GM23338 (cell line): ENCODE measurements at places on chromosomes 12 and 14. TPM values are rescaled to one million over a fixed set of nuclear protein-coding genes. Genes with fewer than 3 reads are reported as not detected.
A peak's percentile ranks its signal among the peaks of the same experiment; 100 is the strongest.

- DNase-seq, result no peak
Observed at GRCh38 chr12:75606956-75607355, 95.5 kb upstream of the KRR1 start.

DNA sequence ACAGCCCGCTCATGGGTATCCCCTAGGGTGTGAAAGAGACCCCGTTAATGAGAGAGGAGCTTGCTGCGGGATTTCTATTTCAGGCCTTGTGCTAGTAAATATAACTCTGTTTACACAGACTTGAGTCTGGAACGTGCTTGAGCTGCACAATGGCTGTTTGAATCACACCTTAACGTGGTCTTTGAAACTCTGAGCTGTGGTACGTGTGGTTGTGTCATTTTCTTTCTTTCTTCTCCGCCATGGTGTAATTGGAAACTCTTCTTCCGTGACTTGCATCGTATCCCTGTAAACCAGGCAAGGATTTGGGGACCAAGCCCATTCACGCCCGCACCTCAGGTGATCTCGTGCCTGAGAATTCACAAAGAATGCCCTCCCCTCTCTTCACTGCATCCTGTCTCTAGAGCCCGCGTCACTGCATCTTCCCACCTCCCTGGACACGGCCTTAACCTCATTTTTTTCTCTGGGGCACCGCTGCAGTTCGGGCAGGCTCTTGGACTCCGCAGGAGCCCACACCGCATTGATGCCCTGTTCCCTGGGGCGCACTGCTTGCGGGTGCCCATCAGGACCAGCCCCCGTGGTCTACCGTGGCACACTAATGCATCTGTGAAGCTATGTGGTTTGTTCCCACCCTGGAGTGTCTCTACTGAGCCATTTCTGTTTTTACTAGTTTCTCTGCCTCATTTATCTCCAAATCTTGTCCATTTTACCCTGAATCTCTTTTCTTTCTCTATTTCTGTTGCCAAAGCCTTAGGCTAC lies 78.4 kb upstream of the PARP11 start:
- peak; percentile 43 for DNase-seq

DNA sequence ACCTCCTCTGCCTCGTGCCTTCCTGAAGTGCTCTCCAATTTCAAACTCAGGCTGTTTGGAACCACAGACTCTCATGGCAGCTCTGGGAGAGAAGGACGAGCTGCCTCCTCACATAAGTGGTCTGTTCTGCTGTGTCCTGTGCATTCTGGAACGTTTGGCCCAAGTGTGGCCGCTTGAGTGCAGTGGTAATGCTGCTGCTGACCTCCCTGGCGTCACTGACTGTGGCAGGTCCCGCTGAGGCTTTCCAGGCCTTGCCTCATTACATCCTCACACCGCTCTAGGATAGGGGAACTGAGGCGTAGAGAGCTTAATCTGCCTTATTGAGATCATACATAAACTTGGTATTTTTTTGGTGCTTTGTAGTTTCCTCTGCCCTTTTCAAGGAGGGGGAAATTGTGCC lies 14.2 kb downstream of the CCDC92 start:
- DNase-seq, result no peak

GRCh38 chr14:67952786-67953185 lies 133.2 kb downstream of the RAD51B start:
- no peak for DNase-seq

GRCh38 chr14:34013721-34014060 lies 62.8 kb upstream of the EGLN3 start:
- DNase-seq, result peak; percentile 17

DNA sequence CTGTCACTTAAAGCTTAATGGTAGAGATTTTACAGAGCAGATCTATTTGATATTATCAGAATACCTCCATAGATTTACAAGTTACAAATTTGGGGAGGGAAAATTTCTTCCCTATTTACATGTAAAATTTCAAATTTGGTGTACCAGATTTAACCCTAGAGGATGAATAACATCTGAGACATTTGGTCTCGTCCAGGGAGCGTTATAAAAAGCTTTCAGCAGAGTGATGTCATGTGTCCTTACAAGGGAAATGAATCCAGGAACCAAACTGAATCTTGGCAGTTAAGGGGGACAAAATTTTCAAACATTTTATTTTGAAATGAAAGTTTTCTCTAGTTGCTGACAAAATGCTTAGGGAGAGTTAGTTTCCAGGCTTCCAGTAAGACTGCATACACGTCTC lies 4.5 kb upstream of the CDK17 start:
- no peak for DNase-seq

GRCh38 chr14:77570706-77571268 lies 45.6 kb downstream of the SPTLC2 start:
- DNase-seq, result no peak

DNA sequence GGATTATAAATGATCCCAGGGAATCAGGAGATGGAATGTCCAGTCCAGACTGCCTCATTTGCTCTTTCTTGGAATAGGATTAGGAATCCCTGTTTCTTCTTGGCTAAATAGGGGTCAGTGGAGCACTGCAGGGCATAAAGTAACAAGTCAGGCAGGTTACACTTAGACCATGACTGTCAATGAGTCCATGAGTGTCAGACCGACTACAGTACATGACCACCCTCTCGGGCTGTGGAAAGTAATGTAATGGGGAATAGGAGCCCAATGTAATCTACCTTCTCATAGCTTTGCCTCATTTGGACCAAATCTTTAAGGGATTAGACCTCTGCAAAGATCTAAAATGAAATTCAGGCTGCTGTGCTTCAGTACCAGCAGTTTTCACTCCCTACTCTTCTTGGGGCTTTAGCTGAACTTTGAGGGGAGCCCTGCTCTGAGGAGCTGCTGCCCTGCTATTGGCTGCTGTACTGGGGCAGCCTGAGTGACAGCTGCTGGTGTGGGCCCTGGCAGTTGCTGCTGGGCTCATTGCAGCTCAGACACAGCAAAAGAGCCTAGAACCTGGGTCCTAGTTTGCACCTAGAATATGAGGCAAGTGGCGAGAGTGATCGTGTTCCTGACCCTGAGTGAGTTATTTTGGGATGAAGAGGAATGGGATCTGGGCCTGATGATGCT lies 62.2 kb upstream of the OR4E1 start:
- DNase-seq, result no peak

- DNase-seq, result no peak
Observed at GRCh38 chr14:76938092-76938500, 90.4 kb downstream of the IRF2BPL start.

SMIM41 gene
- total RNA-seq, result 0.12 and 0.66 TPM in 2 replicates

ARHGAP9 gene
- total RNA-seq, result 4.6 and 7.1 TPM in 2 replicates

LRRC23 gene
- 2.5 and 9.1 TPM in 2 replicates for total RNA-seq
